ENCODE measurements at places on chromosomes 1 and 21. TPM values are rescaled to one million over a fixed set of nuclear protein-coding genes. Genes with fewer than 3 reads are reported as not detected.

ADAMTS5 gene
- not detected for total RNA-seq

TMPRSS2 gene
- total RNA-seq: not detected

SELENBP1 gene
- total RNA-seq: 0.37 TPM

DAB1 gene
- not detected for total RNA-seq

ODF2L gene
- total RNA-seq: 65.9 TPM

EVA1C gene
- 1.6 TPM for total RNA-seq

BMP8A gene
- total RNA-seq: 0.25 TPM

SAMD13 gene
- 0.42 TPM for total RNA-seq

S100A9 gene
- total RNA-seq: 4.2 TPM

FOXO6 gene
- total RNA-seq: 0.15 TPM

LAX1 gene
- 23.5 TPM for total RNA-seq

EPHA8 gene
- not detected for total RNA-seq

PLCH2 gene
- total RNA-seq: 20.1 TPM

TAL1 gene
- total RNA-seq: not detected

COL18A1 gene
- 24.7 TPM for total RNA-seq

CRP gene
- not detected for total RNA-seq

MMEL1 gene
- 0.22 TPM for total RNA-seq

IBA57 gene
- 15.3 TPM for total RNA-seq

NBPF10 gene
- 13.4 TPM for total RNA-seq

ALX3 gene
- not detected for total RNA-seq

ACOT11 gene
- 0.41 TPM for total RNA-seq

FAM43B gene
- total RNA-seq: not detected

DEPDC1 gene
- not detected for total RNA-seq

KIF17 gene
- not detected for total RNA-seq

DRAXIN gene
- total RNA-seq: 0.41 TPM

ANKRD35 gene
- total RNA-seq: not detected

DMBX1 gene
- not detected for total RNA-seq

RGS4 gene
- not detected for total RNA-seq

TSTD1 gene
- 94.4 TPM for total RNA-seq

S100A3 gene
- total RNA-seq: not detected

HIVEP3 gene
- total RNA-seq: 6.3 TPM

GPR153 gene
- 0.27 TPM for total RNA-seq

RSPO1 gene
- total RNA-seq: not detected

FAM151A gene
- total RNA-seq: not detected

RGS18 gene
- total RNA-seq: not detected

SPATA21 gene
- total RNA-seq: not detected

PKLR gene
- not detected for total RNA-seq

MX2 gene
- total RNA-seq: 64.3 TPM

SH2D5 gene
- 0.29 TPM for total RNA-seq

PPOX gene
- 65.6 TPM for total RNA-seq

IQGAP3 gene
- 0.07 TPM for total RNA-seq

CYP4Z1 gene
- total RNA-seq: not detected

HSD17B7 gene
- total RNA-seq: 41.5 TPM

SETD4 gene
- 48.5 TPM for total RNA-seq

COL11A1 gene
- not detected for total RNA-seq

AJAP1 gene
- not detected for total RNA-seq

GBP3 gene
- 16.4 TPM for total RNA-seq

OR2G2 gene
- total RNA-seq: not detected

LCE3E gene
- not detected for total RNA-seq

BNIPL gene
- total RNA-seq: 2.5 TPM

CRYAA gene
- not detected for total RNA-seq

LIN28A gene
- total RNA-seq: not detected

TMEM69 gene
- 24.6 TPM for total RNA-seq

OR10J5 gene
- total RNA-seq: not detected

TLR5 gene
- not detected for total RNA-seq

FCRL6 gene
- 0.19 TPM for total RNA-seq

Measured in B cell (primary cell).